ENCODE measurements at places on chromosomes 7 and 10.
A peak's percentile ranks its signal among the peaks of the same experiment; 100 is the strongest.

GRCh38 chr7:34747867-34748727, 90.1 kb downstream of the NPSR1 start:
- DNase-seq: no peak

- no peak for DNase-seq
Measured at GRCh38 chr7:105003275-105003674, 10.7 kb upstream of the KMT2E start.

- no peak for DNase-seq
Measured at GRCh38 chr7:148121401-148121800, 469.2 kb upstream of the C7orf33 start.

- DNase-seq: peak; percentile 29
Measured at GRCh38 chr10:131776496-131776895, 124.3 kb upstream of the PPP2R2D start.

DNA sequence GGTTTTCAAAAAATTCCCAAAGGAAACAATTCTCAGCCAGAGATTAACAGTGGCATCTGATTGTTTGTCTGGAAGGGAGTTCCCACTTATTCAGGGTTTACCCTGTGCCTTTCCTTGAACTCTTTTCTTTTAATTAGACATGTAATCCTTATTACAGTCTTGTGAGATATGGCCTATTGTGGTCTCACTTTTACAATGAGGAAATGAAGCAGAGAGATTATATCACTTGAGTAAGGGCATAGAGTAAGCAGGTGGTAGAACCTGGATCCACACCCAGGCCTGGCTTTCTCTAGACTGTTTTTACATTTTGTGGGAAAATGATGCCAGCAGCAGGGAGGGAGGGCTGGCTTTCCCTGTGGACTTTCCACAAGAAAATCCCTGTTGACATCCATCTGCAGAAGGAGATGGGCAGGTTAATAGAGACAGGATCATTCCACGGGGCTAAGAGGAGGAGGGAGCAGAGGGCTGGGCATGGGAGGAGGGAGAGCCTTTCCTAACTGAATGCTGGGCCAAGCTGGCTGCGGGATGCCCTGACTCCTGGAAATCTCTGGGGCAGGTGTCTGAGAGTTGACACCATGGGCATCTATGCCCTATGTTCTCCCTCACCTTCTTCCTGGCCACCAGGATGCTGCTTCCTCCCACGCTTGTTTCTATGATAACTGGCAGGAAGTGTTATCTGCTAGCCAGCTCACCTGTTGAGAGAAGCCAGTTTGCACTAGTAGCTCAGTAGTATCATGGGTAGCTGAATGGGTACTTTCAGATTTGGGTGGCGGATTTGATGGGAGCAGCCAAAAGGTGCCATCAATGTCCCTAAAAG, 28.7 kb upstream of the ARHGAP22 start:
- DNase-seq: no peak

DNA sequence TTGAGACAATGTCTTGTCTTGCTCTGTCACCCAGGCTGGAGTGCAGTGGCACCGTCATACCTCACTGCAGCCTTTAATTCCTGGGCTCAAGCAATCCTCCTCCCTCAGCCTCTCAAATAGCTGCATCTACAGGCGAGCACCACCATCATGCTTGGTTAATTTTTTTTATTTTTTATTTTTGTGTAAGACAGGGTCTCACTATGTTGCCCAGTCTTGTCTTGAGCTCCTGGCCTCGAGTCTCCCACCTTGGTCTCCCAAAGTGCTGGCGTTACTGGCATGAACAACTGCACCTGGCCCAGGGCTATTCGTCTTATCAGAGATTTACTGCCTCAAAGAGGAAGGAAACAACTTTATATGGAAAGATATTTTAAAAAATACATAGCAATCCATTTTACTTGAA, 102.8 kb upstream of the NUPR2 start:
- DNase-seq: no peak

DNA sequence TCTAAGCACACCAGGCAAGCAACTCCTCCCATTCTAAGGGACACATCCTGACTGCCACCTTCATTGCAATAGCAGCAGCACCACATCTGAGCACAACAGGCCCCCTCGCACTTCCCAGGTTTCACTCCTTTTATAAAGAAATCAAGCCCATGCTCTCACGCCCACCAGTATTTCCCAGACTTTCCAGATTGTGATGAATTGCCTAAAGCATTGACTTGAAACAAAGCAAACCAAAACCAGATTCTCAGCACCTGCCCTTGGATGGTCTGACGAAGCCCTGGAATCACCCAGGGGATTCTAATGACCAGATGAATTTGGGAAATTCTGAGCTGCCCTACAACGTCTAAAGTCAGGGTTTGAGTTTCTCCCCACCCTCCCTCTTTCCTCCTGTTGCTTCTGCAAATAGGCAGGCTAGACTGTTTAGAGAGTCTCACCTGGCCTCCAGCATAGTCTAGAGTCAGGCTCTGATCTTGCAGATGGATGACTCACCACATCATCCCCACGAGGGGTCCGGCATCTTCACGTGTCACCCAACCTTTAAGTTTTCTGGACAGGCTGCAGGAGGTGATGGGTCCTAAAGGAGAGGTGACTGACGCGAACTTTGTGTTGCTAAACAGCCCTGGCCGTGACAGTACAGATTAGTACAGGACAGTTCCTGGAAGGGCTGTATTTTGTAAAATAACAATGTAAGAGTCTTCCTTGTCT, 198.0 kb downstream of the SKIDA1 start:
- DNase-seq: peak; percentile 50

GRCh38 chr7:149081914-149082313, 8.6 kb downstream of the ZNF786 start:
- DNase-seq: no peak

- DNase-seq: no peak
Measured at GRCh38 chr7:98205162-98205845, 5.9 kb upstream of the BHLHA15 start.

GRCh38 chr7:142384493-142384922, 126.7 kb upstream of the PRSS58 start:
- no peak for DNase-seq

DNA sequence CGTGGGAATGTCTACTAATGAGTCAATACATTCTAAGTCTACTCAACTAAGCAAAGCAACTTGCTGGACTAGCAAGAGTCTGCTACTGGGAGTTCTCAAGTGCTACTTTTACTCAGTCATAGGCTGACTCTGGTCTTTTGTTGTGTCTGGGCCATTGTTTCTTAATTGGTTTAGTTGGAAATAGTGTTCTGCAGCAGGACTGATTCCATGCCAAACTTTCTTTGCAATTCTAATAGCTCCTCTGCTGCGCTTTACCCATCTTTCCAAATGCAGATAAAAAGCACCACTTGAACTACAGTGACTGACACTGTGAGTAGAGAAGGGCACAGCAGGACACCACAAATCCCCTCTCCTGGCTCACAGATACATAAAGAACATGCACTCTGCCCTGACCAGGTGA, 125.7 kb downstream of the CD36 start:
- no peak for DNase-seq

GRCh38 chr10:88288320-88289059, 294.6 kb downstream of the RNLS start:
- DNase-seq: no peak

GRCh38 chr7:139572704-139573385, 49.4 kb downstream of the CLEC2L start:
- DNase-seq: peak; percentile 42

- DNase-seq: no peak
Measured at GRCh38 chr7:128056901-128057300, 25.7 kb upstream of the LRRC4 start.

- DNase-seq: no peak
Measured at GRCh38 chr7:74002474-74003017, 25.4 kb upstream of the ELN start.

GRCh38 chr7:55488216-55488615, 84.1 kb downstream of the VOPP1 start:
- no peak for DNase-seq

DNA sequence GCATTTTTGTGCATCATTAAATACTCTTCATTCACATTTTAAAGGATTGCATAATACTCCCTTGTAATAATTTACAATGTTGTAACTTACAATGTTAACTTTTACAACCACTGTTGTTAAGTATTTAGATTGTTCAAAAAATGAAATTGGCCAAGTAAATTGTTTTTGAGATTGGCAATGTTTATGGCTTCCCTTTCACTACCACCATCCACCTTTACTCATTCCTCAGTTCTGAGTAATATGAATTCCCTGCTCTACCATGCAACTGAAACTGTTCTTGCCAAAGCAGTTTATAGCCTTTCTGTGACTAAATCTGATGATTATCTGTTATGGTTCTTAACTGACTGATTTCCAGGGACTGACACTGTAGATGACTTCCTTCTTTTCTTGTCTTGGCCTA, 80.5 kb upstream of the TMEM106B start:
- no peak for DNase-seq

GRCh38 chr7:80644054-80644453, 5.6 kb downstream of the CD36 start:
- DNase-seq: no peak

Measured in ecto neural progenitor cell (in vitro differentiated cells).